ENCODE measurements at places on chromosomes 5 and 9.

- no peak for DNase-seq
Measured at GRCh38 chr5:141965071-141965470, 3.8 kb upstream of the RNF14 start.

DNA sequence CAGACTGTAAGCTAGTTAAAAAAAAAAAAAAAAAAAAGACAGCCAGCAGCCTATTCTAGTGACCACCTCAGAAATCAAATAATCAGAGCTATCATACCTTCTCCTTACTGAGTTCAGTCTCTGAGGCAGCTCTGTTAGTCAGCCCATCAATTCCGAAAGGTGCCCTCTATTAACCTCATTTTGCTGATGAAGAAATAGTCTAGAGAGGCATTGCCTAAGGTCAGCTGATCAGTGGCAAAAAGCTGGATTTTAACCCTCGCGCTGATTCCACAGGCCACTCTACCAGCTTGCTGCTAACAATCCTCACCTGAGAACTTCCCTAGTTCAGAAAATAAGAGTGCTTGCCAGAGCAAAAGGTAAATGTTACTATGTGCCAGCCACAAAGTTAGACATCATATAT lies 172.0 kb downstream of the DENND1A start:
- no peak for DNase-seq

GRCh38 chr5:88829054-88829453 lies 53.9 kb downstream of the MEF2C start:
- DNase-seq = no peak

DNA sequence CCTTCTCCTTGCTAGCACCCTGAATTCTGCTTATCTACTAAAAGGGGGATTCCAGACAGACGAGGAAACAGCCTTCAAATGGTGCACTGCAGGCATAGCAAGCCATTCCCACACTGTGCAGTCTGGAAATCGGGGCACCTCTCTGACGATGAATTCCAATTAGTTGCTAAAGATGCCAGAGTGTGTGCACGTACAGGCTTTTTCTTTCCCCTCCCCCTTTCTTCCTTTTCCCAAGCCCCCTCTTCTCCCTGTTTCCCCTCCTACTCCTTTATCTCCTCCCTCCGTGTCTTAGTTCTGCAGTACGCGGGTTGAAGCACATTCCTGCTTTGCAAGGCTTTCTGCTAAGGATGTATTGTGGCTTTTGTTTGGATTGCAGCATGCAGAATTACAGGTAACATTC lies at the start of gene GPR21:
Gene GPR21, plus strand, starts transcription at position 316 of the 400 bp plus-strand sequence. CDS start 900 bp downstream, outside the sequence.
- DNase-seq = no peak

GRCh38 chr5:180696116-180696515 lies 43.7 kb downstream of the OR2Y1 start:
- no peak for DNase-seq

DNA sequence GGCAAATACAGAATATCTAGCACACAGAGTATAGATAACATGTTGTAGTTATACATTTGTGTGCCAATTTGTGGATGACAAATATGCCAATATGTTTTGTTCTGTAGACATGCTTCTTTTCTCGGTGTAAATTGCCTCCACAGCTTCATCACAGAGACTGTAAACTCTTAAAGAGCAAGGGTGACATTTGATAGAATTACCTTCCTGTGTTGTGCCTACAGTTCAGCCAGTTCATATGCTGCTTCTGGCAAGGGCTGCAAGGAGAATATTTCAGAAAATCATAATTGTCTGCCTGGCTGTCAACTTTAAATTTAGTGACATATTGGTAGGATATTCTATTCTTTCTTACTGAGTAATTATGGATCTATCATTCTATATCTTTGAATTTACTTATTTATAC lies 155.1 kb downstream of the MAT2B start:
- no peak for DNase-seq

- DNase-seq = no peak
Measured at GRCh38 chr9:91837981-91838731, 111.9 kb downstream of the ROR2 start.

DNA sequence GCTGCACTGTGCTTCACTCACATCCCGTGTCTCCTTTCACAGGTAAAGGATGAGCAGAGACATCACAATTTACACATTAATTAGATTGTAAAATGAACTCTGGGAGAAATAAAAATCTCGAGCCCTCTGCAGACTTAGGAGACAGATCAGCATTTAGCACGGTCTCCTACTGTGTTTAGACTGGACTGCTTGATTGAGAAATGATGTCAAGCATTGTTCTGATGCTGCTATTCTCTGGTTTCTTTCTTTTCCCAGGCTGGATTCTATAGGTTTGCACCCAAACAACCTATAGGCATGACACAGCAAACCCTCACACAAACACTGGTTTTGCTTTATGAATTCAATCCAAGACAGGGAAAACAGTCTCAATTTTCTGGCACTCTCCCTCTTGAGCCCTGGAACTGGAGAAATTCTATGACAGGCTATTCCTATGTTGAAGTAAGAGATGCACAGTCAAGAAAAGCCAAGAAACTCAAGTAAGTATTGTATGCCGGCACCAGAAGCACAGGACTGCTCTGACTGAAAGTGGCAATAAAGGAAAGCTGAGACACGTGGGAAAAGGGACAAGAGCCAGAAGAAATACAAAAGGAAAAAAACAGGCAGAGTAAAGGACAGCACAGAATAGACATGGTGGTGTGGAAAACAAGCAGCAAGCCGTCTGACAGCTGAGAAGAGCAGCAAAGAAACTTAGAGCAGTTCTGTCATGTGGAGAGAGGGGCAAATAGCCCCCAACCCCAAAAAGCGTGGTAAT lies 24.8 kb upstream of the ERAP2 start:
- no peak for DNase-seq

- no peak for DNase-seq
Measured at GRCh38 chr9:112338561-112338960, 5.1 kb upstream of the PTBP3 start.

DNA sequence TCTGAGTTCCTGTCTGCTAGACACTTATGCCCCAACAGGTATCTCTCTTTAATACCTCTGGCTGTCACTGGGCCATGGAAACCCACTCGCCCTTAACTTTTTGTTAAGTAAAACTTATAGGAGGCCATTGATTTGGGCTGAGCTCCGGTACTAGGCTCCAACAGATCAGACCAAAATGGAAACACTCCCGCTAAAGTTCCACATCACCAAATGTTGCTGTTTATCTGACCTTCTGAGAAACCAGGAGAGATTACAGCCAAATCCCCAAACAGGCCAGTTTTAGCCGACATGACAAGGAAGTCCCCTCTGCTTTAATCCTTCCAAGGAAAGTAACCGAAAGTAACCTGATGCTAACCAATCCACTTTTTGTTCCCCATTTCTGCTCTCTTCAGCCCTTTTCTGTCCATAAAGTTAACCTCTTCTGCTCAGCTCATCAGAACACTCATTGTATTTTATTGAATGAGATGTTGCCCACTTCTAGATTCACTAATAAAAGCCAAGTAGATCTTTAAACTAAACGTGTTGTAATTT lies 115.2 kb upstream of the LHFPL2 start:
- DNase-seq = no peak

DNA sequence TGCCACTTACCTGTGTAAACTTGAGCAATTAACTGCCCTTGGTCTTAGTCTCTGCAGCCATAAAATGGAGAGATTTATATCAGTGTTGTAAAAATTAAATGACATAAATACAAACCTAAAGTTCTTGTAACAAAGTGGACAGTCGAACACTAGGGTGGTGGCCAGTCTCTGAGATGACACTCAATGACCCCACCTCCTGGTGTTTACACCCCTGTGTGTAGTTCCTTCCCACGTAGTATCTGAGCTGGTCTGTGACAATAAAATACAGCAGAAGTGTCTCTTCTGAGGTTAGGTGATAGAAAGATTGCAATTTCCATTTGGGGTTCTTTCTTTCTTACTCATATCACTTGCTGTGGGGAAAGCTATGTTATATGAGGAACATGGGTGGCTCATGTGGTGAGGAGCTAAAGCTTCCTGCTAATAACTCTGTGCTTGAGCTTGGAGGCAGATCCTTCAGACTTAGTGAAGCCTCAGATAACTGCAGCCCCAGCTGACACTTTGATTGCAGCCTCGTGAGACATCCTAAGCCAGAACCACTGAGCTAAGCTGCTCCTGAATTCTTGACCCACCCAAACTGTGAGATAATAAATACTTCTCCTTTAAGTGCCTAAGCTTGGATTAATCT lies 173.4 kb upstream of the CHD1 start:
- no peak for DNase-seq

DNA sequence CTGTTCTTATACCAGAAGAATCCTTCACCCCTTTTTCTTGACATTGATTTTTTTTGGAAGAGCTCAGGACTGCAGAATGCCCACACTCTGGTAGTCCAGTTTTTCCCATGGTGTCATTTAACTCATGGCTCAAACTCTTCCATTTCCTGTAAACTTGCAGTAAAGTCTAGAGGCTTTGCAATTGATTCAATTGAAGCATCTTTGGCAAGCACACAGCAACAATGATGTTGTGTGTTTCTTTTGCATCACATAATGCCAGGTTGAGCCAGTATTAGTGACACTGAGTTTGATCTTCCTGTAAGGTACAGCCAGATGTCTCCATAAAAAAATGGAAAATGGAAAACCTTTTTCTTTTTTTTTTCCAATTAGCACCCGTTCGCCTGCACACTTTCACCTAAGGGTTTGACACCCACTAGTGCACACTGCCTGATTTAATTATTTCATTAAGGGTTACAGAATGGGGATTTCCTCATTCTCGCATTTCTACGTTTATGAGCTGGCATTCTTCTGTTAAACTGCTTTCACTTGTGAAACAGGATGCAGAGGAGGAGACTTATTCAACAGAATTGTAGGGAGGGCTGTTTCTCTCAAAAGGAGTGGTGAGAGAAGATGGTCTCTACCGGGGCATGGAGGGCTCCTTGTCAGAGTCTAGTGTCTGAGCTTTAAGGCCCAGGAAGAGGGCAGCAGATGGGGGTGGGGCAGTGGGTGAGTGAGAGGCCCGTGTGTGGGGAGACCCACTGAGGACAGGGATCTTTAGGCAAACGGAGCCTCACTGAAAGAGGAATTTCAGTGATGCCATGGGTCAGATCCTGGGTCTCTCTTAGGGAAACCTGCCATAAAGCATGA lies 2.2 kb upstream of the S1PR3 start:
- DNase-seq = no peak

GRCh38 chr5:136073714-136074529 lies 45.1 kb downstream of the TGFBI start:
- DNase-seq = no peak

- no peak for DNase-seq
Measured at GRCh38 chr5:109762821-109763220, 73.1 kb downstream of the MAN2A1 start.

- no peak for DNase-seq
Measured at GRCh38 chr5:10448754-10449360, 7.2 kb downstream of the ROPN1L start.

DNA sequence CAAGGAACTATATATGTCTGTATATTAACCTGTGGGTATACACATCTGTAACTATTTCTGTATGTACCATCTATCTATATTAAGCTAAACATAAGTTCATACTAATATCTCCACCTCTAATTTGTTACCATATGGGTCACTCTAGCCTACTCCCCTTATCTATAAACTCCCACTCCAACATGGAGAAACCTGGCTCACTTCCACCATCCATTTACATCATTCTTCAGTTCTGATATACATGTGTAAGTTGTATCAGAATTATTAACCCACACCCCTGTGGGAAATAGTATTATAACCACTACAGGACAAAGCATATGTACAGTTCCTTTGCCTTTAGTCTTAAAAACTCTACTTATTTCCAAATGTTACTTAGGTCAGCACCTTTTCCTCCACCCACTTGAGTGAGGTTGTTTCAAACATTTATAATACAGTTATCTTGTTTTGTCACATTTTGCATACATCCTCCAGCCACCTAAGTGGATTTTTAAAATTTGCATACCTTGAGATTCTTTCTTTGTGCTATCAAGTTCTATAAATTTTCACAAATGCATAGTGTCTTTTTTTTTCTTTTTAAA lies 10.6 kb downstream of the NDFIP1 start:
- DNase-seq = no peak

DNA sequence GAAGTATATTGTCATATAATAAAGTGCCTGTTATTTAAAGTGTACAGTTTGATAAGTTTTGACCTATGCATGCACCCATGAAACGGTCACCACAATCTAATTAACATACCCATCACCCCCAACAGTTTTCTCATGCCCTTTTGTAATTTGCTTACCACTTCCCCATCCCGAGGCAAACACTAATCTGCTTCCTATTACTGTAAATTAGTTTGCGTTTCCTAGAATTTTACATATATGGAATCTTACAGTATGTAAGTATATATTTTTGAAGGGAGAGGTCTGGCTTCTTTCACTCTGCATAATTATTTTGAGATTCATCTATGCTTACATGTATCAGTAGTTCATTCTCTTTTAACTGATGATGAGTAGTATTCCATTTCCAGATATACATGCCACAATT lies 56.5 kb downstream of the AMBP start:
- DNase-seq = no peak

DNA sequence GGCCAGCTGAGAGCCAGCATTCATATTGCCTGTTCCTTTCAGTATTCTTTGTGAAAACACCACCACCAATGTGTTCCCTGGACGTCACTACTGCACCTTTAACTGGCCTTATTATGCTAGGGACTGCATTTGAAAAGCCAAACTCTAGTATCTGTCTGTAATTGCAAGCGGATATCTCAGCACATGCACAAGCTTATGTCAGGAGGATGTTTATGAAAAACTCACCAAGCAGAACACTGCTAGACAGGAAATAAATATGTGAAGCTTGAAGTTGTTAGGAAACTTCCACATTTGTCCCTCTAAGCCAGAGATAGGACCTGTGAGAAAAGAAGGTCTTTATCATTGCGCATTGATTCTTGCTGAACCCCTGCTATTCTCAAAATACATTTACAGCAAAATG lies 135.4 kb upstream of the CCDC152 start:
- no peak for DNase-seq

- DNase-seq = no peak
Measured at GRCh38 chr5:142339781-142340180, 15.0 kb upstream of the SPRY4 start.
